ENCODE measurements at places on chromosomes 6 and 20. TPM values are rescaled to one million over a fixed set of nuclear protein-coding genes. Genes with fewer than 3 reads are reported as not detected.

- peak; percentile 56 for DNase-seq
Observed at GRCh38 chr6:160766989-160767646, 65.1 kb downstream of the PLG start.

GRCh38 chr6:56890066-56890465 lies 64.8 kb upstream of the BEND6 start:
- peak; percentile 47 for DNase-seq

GRCh38 chr6:129889580-129889979 lies 28.5 kb upstream of the TMEM244 start:
- DNase-seq, result peak; percentile 12

POU5F1 gene
- not detected for total RNA-seq

MEP1A gene
- total RNA-seq, result not detected

DSP gene
- 19.2 TPM for total RNA-seq

DNA sequence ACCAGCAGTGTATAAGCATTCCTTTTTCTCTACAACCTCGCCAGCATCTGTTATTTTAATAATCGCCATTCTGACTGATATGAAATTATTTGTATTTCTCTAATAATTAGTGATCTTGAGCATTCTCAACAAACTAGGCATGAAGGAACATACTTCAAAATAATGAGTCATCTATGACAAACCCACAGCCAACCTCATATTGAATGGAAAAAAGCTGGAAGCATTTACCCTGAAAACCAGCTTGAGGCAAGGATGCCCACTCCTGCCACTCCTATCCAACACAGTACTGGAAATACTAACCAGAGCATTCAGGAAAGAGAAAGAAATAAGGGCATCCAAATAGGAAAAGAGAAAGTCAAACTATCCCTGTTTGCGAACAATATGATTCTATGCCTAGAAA lies 390.6 kb upstream of the ID4 start:
- no peak for DNase-seq

DNA sequence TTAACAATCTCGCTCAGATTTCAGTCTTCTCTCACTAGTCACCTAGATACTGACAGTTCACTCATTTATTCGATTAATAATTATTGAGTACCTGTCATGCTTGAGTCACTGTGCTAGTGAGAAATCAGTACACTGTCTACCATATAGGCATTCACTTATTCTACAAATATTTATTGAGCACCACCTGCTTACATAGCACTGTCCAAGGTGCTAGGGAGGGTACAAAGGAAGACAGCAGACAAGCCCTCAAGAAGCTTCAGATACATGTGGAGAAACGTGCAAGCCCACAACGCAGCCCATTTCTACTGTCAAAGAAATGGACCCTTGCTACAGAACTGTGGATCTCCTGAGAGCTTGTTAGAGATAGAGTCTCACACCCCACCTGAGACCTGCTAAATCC lies 85.1 kb upstream of the SNAP25 start:
- no peak for DNase-seq

DNA sequence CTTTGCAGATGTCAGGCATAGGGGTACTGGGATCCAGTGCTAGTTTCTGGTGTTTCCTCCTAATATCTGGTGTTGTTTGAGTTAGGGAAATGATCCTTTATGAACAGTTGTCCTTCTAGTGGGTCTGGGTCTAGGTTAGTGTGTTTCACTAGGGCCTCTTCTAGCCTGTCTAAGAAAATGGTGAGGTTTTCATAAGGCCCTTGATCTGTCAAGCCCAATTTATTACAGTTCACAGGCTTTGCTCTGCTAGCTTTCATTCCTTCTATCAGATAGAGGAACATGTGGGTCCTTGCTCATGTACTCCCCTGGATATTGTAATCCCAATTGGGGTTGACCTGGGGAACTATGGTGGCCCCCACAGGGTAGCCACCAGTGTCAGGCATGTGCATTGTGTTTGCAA lies 2.8 kb downstream of the ERVFRD-1 start:
- DNase-seq, result no peak

DNA sequence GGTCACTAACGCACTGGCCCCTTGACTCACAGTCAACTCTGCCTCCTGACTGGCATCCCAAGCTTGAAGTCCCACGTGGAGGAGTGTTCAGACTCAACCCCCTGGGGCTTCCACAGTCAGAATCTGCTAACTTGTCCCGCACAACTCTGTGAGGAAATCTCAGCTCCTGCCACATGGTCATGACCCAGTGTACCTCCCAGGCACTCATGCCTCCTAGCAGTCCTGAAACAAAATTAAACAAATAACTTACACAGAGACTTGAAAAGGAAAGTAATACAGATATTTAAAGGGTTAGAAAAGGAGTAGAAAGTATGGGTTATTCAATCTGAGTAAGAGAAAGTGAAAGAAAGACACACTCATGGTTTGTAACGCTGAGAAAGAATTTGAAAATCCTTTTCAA lies 134.9 kb downstream of the GMDS start:
- no peak for DNase-seq

SS18L1 gene
- total RNA-seq, result 6.8 TPM

DNA sequence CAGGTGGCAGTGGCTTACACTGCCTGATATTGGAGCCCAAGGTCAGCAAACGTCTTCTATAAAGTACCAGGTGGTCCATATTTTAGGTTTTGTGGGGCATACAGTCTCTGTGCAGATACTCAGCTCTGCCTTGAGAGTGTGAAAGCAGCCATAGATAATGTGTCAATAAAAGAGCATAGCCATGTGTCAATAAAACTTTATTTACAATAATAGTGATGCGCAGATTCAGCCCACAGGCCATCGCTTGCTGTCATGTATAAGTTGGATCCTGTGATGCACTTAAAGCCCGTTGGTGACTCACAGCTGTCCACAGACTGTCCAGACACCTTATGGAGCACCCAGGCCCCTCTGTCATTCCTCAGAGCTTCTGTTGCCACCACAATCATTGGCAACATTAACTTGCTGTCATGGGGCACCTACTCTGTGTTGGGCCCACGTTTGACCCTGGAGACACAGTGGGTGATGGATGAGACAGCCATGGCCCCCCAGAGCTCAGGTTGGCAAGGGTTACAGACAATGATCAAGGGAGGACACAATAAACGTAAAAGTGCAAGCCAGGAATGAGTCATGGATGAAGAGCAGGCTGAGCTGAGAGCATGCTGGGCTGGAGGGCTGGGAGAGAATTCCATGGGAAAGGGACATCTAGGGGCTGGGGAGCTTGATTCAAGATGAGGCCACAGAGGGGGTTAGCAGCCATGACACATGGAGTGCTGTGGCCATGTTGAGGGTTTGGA lies 173.6 kb downstream of the TAF4 start:
- no peak for DNase-seq

DNA sequence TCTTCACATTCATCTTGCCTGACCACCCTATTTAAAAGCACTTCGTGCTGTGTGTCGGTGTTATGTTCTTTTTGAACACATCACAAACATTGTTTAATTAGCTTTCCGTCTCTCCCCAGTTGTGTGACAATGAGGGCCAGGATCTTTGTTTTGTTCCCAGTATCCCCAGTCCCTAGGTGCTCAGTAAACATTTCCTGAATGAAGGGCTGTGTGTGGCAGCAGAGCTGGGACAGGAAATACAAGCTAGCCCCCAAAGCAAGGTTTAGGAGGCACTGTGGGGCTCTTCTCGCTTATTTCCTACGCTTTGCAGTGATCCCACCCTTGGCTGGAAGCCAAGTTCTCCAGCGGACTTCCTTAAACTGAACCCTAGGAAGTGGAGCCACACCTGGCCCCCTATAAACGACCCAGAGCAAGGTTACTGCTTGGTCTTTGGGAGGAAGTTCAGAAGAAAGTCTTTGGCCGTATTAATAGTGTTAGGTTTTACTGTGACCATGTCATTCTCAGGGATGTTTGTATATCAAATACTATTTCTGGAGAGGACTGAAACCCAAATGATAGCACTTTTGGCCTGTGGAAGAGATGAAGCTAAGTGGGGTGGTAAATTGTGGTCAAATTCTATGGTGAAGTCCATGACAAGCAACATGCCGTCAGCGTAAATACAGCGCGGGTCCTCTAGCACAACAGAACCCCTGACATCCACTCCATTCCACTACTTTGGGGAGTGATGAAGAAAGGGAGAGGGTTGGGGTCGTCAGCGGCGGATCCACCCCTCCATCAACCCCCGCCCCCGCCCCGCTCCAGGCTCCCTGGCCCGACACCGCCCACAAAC lies 570 bp upstream of the FANCE start:
- DNase-seq, result no peak

LY6G6C gene
- total RNA-seq, result not detected

TNNC2 gene
- total RNA-seq, result not detected

PRPH2 gene
- total RNA-seq, result 0.60 TPM

MCCD1 gene
- total RNA-seq, result not detected

- no peak for DNase-seq
Observed at GRCh38 chr20:51510169-51510568, 32.4 kb downstream of the NFATC2 start.

GRCh38 chr20:41395667-41396664 lies 29.3 kb upstream of the EMILIN3 start:
- no peak for DNase-seq

DNA sequence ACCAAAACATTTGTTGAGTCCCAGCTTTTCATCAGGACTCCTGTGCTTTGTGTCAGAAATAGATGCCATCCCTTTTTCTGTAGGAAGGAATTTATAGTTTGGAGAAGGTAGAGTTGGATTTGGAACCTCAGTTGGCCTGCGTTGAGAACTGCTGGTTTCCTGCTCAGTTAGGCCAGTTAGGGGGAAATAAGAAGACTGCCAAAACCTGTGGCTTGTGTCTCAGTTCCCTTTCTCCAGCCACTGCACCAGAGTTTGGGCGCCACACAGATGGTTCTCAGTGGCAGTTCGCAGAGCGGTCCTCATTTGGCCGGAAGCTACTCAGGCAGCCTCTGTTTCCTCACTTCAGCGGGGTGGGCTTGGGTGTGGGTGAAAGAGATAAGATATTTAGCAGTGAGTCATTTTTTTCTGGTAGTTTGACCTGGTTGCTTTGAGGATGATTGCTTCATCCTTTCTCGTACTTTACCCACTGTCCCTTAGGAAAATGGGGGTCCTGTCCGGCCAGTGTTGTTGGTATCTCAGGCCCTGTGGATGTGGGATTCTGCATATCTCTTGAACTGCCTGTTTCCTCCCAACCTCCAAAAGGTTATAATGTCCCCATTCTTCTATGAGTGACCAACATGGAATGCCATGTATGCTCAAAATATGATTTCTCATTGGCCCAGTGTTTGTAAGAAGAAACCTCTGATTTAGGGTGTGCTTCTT lies 53.7 kb downstream of the JARID2 start:
- no peak for DNase-seq

TFAP2C gene
- total RNA-seq, result not detected

TMEM244 gene
- total RNA-seq, result not detected

GRCh38 chr6:134607411-134607810 lies 289.5 kb upstream of the SGK1 start:
- DNase-seq, result no peak

- DNase-seq, result no peak
Observed at GRCh38 chr6:32046450-32047083, 8.4 kb downstream of the CYP21A2 start.

DNA sequence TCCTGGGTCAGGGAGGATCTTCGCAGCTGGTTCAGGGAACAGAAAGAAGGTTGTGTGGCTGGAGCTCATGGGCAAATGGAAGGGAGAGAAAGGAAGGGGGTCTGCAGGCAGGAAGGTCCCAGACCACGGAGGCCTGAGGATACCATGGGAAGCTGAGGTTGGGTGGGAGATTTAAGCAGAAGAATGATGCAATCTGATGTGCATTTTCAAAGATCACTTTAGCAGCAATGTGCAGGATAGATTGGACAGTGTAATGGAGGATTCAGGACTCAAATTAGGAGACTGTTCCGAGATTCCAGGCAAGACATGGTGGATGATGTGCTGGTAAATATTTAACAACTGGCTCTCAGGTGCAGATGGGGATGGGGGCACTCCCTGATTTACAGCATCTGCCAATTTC lies 5.8 kb upstream of the RRBP1 start:
- no peak for DNase-seq

- DNase-seq, result no peak
Observed at GRCh38 chr20:16861708-16862107, 113.5 kb downstream of the OTOR start.

OR12D3 gene
- not detected for total RNA-seq

- DNase-seq, result no peak
Observed at GRCh38 chr6:71681234-71681867, 205.0 kb upstream of the RIMS1 start.

DNA sequence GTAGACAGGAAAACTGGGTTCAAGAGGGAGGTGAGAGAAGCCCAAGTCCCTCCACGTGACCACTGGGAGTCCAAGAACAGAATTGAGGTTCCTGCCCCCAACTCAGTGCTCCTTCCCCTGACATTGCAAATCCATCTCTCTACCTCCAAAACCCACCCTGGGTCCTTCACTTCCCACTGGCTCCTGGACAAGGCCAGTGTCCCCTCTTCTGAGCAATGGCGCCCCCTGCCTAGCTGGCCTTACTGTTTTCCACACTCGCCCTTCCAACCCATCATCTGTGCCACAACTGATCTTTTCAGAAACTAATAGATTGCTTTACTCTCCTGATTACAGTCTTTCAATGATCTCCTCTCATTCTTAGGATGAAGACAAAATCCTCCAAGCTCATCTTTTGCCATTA lies 200.3 kb downstream of the ANKRD60 start:
- DNase-seq, result no peak

ETV7 gene
- total RNA-seq, result 0.22 TPM

GRCh38 chr6:80676386-80676785 lies 569.9 kb downstream of the BCKDHB start:
- DNase-seq, result no peak

GRCh38 chr6:90730151-90730673 lies 143.3 kb upstream of the MAP3K7 start:
- DNase-seq, result no peak

- DNase-seq, result no peak
Observed at GRCh38 chr20:22408521-22409402, 175.6 kb downstream of the FOXA2 start.

- no peak for DNase-seq
Observed at GRCh38 chr6:158608221-158608620, 36.3 kb downstream of the DYNLT1 start.

- DNase-seq, result no peak
Observed at GRCh38 chr6:131730264-131730663, 19.4 kb upstream of the CTAGE9 start.

HUS1B gene
- 0.79 TPM for total RNA-seq

DNA sequence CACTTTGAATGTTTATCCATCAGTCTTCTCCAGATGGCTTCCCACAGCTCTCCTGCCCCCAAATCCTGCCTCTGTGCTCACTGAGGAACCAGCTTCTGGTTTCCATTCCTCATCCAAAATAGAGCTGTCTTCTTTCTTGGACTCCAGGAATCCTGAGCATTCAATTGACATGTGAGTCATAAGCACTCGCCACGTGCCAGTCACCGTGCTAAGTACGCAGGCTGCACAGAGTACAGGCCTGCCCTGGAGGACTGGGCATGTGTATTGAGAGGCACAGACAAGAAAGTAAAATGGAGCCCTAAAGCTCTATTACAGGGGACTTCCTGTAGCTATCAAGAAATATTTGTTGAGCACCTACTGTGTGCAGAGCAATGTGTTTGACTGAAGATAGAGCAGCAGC lies 39.7 kb upstream of the LRFN2 start:
- no peak for DNase-seq

PXDC1 gene
- total RNA-seq, result 103 TPM

ZNF311 gene
- total RNA-seq, result 0.22 TPM

PPP1R16B gene
- 163 TPM for total RNA-seq
